ENCODE measurements at places on chromosomes 3 and 15. TPM values are rescaled to one million over a fixed set of nuclear protein-coding genes. Genes with fewer than 3 reads are reported as not detected.

TF gene
- 0.12 TPM for total RNA-seq

SLC38A3 gene
- not detected for total RNA-seq

SCAP gene
- total RNA-seq, result 87.8 TPM

NR2E3 gene
- 0.56 TPM for total RNA-seq

GOLGA6B gene
- not detected for total RNA-seq
